ENCODE measurements at places on chromosomes 3 and 15. TPM values are rescaled to one million over a fixed set of nuclear protein-coding genes. Genes with fewer than 3 reads are reported as not detected.

The BFSP2 gene
- total RNA-seq: not detected

The CHST2 gene
- total RNA-seq: 13.4 TPM

The LXN gene
- total RNA-seq: 30.3 TPM

The LYZL4 gene
- total RNA-seq: not detected

GRCh38 chr3:172201136-172201869, 161.9 kb downstream of the FNDC3B start:
- peak; percentile 91 for DNase-seq

DNA sequence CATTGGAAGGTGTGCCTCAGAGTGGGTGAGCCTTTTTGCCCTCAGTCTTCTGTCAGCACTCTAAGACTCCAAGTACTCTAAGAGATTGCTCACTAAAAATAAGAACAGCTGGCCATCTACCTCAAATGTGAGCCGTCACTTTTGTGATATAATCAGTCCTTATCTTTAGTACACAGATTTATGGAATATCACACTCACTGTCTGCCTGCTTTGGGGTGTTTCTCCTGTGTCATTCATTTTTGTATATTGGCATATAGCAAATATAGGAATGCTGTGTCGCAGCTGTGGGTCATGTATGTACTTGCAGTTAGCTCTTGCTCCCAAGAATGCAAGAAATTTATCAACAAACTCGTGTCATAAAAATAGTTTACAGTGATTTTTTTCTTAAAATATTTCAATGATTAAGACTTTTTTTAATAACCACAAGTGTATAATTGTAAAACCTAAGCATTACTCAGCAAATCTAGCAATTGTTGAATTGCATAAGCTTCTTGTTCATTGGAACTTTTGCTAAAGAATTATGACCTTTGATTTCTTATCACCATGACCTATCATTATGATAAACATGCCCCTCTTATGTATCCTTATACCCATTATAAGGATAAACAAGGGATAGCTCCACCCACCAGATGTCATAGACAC, 18.8 kb downstream of the SETD5 start:
- no peak for DNase-seq

DNA sequence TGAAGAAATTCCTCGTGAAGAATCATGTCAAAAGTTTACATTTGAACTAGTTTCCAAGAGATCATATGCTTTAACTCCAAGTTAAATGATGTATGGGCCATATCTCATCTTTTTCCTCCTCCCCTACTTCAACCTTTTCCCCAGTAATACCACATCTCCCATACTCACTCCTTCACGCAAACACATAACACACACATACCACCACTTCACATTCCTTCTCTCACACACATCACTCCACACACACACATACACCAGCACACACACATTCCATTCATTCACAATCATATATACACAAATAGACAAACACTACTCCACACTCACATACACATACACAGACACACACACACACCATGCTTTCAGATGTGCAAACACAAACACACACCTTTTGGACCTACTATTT, 769.0 kb upstream of the NR2F2 start:
- no peak for DNase-seq

- no peak for DNase-seq
These were observed 58.4 kb downstream of the SCAPER start for GRCh38 chr15:76846782-76847181.

DNA sequence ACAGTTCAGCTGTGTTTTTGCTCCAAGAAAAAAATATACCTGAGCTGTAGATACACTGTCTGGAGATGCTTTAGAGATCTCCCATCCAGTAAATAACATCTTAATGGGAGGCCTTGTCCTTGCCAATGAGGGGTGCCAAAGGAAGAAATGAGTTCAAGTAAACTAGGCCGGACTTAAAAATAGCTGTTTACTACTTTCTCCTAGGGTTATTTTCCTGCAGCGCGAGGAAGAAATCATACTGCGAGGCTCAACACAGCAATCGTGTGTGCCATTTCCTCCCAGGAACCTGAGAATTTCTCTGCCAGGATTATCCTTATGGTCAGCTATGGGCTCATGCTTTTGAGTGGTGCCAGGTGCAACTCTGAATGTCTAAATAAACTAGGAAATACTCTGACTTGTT, 71.9 kb downstream of the CMTM8 start:
- DNase-seq: no peak

GRCh38 chr15:70664494-70664893, 98.9 kb downstream of the UACA start:
- no peak for DNase-seq

DNA sequence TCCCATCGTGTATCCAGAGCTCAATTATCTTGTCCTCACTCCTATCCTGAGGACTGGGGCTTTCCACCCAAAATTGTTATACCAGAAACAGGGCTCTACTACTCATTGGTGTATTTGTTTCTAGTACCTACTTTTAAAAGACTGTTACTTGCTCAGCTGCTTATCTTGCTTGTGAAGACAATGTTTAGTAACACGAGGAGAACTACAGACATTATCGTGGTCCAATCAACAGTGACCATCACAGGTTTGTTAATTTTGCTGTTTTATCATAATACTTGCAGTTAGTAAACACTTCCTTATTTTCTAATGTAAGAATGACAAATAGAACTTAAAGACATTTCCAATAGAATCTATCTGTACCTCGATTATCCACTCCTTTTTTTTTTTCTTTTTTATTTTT, 13.5 kb downstream of the LRCH3 start:
- DNase-seq: no peak

GRCh38 chr15:55527150-55527549, 19.1 kb upstream of the DNAAF4 start:
- no peak for DNase-seq

GRCh38 chr3:42979044-42979972, at the start of gene GASK1A:
GASK1A (plus strand) TSS chr3:42979311; CDS start chr3:42979643, 332 bp downstream.
- DNase-seq: no peak

DNA sequence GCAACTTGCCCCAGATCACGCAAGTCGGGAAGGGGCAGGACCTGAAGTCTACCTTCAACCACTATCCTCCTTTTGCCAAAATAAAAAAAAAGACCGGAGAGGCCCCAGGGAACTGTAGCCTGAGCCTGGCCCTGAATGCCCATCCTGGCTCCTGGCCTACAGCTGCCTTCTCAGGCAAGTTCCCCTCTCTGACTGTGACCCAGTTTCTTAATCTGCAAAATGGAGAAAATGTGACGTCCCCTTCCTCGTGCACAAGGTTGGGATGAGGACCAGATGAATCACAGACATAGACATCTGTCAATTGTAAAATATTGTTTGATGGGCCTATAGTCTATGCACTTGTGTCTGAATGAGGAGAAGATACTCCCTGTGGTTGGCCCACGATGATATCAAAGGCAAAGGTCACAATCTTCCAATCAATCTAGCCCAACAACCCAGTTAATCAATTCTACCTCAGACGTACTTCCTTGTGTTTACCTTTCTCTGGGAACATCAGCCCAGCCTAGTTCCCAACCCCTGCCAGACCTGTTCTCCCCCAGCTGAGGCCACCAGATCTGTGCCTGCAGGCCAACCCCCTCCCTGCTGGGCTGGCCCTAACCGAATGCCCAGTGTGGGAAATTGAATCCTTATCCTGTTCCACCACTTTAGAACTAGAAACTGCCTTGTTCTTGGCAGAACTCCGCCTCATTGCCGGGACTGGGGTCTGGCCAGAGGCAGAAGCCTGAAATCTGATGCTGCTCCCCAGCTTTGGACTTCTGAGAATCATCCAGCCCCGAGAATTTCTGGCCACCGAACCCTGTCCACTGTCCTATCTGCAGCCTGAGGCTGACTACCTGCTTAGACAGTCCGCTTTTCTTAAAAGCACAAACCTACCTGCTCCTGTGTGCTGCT, 101.8 kb upstream of the LIPC start:
- no peak for DNase-seq

GRCh38 chr15:88865498-88866099, 29.7 kb downstream of the HAPLN3 start:
- no peak for DNase-seq

- peak; percentile 93 for DNase-seq
These were observed at the start of gene ITGB5 for GRCh38 chr3:124887177-124887931. ITGB5 (minus strand) TSS chr3:124887365; CDS start chr3:124887000, 365 bp downstream.

- DNase-seq: no peak
These were observed 74.4 kb downstream of the CDIN1 start for GRCh38 chr15:36653851-36654250.

DNA sequence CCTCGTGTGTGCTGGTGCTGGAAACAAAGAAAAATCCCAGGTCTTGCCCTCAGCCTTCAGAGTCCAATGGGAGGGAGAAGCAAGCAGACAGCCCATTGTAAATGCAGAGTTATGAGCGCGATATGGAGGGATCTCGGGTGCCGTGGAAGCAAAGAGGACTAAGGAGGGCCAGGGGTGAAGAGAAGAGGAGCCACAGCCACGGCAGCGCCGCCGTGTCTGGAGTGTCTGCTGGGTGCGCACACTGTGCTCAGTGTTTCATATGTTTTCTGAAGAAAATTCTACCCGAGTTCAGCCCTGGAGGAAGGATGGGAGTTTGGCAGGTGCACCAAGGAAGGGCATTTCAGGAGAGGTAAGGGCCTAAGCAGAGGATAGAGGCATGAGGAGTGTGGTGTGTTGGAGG, 35.7 kb upstream of the NR2C2 start:
- no peak for DNase-seq

- no peak for DNase-seq
These were observed 8.3 kb downstream of the ACKR4 start for GRCh38 chr3:132605374-132605792.

GRCh38 chr15:67115586-67115969, 50.2 kb downstream of the SMAD3 start:
- no peak for DNase-seq

GRCh38 chr3:70358978-70359580, 46.6 kb upstream of the MDFIC2 start:
- DNase-seq: no peak
